ENCODE measurements at places on chromosomes 13 and 19.

DNA sequence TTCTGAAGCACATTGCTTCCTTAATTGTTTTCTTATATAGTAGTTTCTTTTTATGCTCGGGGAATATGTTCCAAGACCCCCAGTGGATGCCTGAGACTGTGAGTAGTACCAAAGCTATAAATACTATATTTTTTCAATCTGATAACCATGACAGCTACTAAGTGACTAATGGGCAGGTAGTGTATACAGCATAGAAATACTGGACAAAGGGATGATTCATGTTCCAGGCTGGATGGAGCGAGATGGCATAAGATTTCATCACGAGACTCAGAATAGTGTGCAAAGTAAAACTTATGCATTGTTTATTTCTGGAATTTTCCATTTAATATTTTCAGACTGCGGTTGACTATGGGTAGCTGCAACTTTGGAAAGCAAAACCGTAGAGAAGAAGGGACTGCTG, 47.9 kb upstream of the OLFM4 start:
- no peak for DNase-seq

GRCh38 chr13:85785205-85785604, 14.0 kb downstream of the SLITRK6 start:
- DNase-seq, result no peak

DNA sequence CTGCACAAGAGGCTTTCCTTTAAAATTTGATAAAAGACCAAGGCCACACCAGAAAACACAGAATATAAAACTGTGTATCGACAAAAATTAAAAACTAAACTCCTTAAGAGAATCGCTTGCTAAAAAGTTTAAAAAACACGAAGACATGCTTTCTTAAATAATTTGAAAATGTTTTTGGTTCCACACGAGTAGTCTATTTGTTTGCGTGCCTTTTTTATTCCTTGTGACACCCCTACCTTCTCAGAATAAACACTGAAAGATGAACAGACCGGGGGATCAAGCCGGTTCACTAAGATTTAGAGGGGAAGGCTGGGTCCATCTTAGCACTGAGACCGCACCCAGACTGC, 256.4 kb upstream of the STARD13 start:
- DNase-seq, result no peak

GRCh38 chr13:28012383-28012782, 23.9 kb upstream of the URAD start:
- DNase-seq, result no peak

GRCh38 chr19:31583148-31583547, 233.9 kb upstream of the TSHZ3 start:
- DNase-seq, result no peak
